ENCODE measurements at places on chromosomes 6 and 20.
A peak's percentile ranks its signal among the peaks of the same experiment; 100 is the strongest.

DNA sequence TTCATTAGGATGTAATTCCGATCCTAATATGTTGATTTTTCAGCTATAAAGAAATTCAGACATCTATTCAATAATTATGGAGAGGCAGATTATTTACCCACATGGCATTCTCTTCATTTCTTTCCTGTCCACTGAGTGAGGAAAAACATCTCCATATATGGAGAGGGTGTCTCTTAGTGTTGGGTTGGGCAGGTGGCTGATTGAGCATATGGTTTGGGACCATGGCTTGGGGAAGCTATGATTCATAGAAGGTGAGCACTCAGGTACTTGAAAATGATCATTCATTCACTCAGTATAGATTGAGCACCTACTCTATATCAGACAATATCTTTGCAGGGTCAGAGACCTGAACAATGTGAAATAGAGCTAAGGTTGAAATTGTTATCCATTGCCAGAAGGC lies 41.3 kb upstream of the IL20RA start:
- DNase-seq: no peak

DNA sequence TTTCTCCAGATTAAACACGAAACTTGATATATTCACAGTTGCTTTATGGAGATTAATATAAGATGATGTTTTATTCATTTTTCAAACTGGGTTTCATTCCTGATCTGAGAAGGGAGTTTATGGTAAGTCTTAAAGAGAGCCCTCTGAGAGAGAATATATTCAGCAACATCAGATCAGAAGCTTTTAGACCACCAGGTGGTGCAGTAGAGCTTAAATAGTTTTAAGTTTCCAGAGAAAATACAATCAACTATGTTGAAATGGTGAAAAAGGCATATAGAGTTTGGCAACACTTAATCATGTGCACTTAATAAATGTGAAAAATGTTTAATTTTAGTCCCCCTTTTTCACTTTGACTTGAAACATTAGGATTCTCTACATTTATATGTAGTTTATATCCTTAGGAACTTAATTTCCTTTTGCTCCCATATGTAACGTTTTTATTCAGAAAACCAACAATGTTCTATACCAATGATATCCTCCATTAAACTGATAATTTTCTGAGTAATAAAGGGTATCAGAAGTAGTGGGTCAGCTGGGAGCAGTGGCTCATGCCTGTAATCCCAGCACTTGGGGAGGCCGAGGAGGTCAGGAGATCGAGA lies 86.4 kb upstream of the CLDN20 start:
- peak; percentile 67 for DNase-seq

GRCh38 chr6:74434171-74434570 lies 738.2 kb downstream of the CD109 start:
- DNase-seq: no peak

- no peak for DNase-seq
Observed at GRCh38 chr20:9886227-9886626, 47.4 kb upstream of the PAK5 start.

GRCh38 chr6:27133281-27134227 lies 113.9 kb upstream of the PRSS16 start:
- peak; percentile 88 for DNase-seq

DNA sequence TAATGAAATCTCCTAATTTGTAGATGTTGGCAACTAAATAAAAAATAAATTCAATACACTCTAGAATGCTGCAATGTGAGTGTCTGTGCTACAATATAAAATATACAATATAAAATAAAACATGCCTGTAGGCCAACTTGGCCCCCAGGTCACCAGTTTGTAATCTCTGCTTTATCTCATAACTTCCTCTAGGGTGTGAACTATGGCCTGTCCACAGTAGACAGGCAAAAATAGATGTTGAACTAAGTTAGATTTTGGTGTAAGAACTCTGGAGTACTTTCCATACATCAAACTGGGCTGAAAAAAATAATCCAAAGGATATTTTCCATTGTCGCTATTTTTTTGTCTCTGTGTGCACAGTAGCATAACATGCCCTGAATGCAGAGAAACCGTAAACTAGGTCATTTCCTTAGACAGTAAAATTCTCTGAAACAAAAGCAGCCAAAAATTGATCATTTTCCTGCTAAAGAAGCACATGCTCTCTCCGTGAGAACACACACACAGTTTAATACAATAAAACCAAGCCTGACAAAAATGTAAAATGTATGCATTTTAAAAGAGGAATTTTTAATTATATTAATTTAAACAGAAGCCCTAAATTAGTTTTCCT lies 98.5 kb upstream of the ZFP64 start:
- DNase-seq: no peak

Data from activated CD4-positive, alpha-beta T cell treated with anti-CD3 and anti-CD28 coated beads, Interleukin-2, amount 50 U/mL, for 16 hours (primary cell).